ENCODE measurements at places on chromosomes 3 and 15.

DNA sequence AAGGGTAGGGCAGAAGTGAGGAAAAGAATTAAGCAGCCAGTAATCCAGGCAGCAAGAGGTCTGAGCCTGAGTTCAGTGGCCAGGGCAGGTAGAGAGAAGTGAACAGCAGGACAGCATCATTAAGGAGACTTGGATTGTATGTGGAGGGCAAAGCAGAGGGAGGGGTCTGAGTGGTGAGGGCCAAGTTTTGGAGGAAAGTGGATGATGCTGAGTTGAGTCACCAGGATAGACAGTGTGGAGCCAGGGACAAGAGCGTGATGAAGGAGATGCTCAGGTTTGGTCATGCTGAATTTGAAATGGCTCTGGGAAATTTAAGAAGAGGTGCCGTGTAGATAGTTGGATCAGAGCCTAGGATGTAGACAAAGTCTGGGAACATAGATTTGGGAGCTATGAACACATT is 93.1 kb downstream of the ARHGEF26 start:
- DNase-seq, result no peak

DNA sequence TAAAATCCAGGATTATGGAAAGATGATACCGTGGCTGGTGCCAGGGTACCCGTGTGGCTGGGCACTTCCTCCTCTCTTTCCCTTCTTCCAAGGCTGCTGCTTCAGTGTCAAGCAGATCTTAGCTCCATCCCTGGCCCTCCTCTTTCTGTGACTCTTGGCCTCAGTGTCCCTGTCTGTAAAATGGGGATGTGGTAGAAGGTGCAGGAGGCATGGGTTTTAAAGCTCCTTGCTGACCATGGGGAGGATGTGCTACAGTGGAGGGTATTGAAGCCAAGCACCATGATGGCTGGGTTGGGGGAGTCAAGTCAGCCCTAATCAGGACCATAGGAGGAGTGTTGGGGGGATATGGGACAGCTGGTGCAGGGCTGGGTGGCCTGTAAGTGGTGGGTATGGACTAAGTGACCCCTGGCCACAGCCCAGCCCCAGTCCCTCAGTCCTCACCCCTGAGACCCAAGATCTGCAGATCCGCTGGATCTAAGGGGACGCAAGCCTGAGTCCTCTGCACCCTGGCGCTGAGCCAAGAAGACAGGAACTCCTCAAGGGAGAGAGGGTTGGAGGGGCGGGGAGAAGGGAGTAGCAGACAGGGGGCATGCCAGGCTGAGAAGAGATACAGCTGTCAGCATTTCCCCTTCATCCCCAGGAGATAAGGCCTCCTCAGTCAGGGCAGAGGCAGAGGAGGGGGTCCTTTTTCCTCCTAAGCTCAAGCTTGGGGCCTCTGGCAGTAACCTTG is 12.0 kb downstream of the PTH1R start:
- no peak for DNase-seq

- no peak for DNase-seq
Measured at GRCh38 chr3:183375787-183376186, 52.6 kb downstream of the MCF2L2 start.

- DNase-seq, result no peak
Measured at GRCh38 chr3:120497336-120497735, 46.5 kb upstream of the FSTL1 start.

- DNase-seq, result no peak
Measured at GRCh38 chr3:31922962-31923361, 58.1 kb downstream of the OSBPL10 start.

GRCh38 chr3:25155652-25156471 is 272.2 kb upstream of the RARB start:
- no peak for DNase-seq

DNA sequence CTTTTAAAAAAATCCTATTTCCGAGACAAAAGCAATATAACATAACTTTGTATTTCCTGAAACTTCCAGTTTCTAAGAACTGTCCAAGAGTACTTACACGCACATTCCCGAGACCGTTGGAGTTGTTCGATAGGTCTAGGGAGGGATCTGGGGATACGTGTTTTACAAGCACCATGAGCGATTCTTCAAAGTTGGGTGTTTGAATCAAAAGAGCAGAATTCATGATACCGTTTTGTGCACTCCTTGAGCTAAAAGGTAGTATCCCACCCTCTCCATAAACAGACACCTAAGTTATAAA is 700 bp upstream of the EDEM1 start:
- no peak for DNase-seq

- DNase-seq, result no peak
Measured at GRCh38 chr15:83651541-83651940, 2.4 kb upstream of the ADAMTSL3 start.

GRCh38 chr15:67127965-67128364 is 62.6 kb downstream of the SMAD3 start:
- DNase-seq, result no peak

DNA sequence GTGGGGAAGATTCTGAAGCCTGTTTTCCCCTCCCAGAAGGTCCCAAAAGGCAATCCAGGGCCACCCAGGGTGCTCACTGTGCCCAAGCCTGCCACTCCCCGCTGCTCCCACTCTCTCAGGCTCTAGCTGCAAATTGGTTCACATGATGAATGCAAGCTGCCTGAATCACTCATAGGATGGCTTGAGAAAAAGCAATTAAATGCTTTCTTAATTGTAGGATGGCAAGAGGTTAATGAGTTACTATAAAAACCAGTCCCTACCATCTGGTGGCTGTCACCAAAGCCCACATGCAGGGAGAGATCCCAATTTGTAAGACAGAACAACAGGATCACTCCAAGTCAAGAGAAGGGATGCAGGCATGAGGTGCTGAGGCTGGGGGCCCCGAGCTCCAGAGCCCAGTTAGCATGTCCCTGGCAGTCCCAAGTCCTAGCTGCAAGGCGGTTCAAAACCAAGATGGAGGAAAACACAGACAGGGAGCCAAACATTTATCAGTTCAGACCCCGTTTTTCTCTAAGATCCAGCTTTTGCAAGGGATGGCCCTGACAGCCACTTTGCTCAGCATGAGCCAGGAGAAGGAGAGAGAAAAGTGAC is 207.1 kb downstream of the UACA start:
- DNase-seq, result no peak

Data from NCI-H2081 treated with DMSO at 0.1 percent for 48 hours (cell line).